Activated naive CD8-positive, alpha-beta T cell treated with anti-CD3 and anti-CD28 coated beads, Interleukin-2, amount 10 ng/mL, durations not matched to agents 7 days and 5 days (primary cell): ENCODE measurements at places on chromosomes 16 and 17. TPM values are rescaled to one million over a fixed set of nuclear protein-coding genes. Genes with fewer than 3 reads are reported as not detected.

DNA sequence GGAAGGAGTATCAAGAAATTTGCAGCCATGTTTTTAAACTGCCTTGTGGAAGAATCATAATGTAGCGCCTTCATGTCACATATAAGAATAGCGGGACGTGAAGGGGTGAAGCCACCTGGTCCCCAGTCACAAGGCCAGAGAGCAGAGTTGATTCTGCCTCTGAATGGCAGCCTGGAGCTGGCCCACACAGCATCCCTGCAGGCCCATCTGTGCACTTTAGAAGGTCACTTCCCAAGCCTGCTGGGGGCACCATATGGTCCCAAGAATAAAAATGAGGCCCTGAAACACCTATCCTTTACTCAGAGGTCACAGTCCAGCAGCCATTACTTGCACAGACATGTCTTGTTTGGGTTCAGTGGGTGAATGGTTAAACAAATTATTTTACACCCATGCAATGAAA lies 15.0 kb downstream of the CD300E start:
- peaks cover 35% of the 10 kb centered on the region for H3K27me3 ChIP-seq
- H3K4me3 ChIP-seq: no peak overlapping the region
- H3K4me1 ChIP-seq: peaks cover 13% of the 10 kb centered on the region
- DNase-seq: no peak
- no peak overlapping the region for H3K27ac ChIP-seq
- H3K36me3 ChIP-seq: no peaks in the 10 kb centered on the region

GRCh38 chr17:76092526-76093413 lies 10.8 kb downstream of the EXOC7 start:
- no peak overlapping the region for H3K27ac ChIP-seq
- no peak overlapping the region for H3K4me3 ChIP-seq
- DNase-seq: no peak

DNA sequence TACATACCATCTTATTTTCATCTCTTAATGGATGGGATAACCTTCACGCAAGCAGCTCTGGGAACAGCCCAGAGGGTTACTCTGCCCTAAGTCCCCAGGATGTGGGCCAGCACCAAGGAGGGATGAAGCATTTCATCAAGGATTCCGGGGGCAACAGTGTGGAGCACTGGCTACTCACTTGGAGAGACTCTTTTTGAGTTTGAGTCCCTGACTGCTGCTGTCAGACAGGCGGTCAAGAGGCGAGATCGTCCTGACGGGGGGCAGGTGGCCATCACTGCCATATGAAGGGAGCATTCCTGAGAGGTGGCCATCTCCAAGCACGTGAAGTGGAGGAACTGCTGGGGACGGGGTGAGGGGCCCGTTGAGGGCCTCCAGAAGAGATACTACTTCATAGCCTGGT lies 18.1 kb upstream of the FOXJ1 start:
- H3K4me3 ChIP-seq: no peak overlapping the region
- peaks cover 5% of the 10 kb centered on the region for H3K4me1 ChIP-seq

- H3K27ac ChIP-seq: no peak overlapping the region
- H3K4me1 ChIP-seq: peaks cover 28% of the 10 kb centered on the region
- H3K27me3 ChIP-seq: no peaks in the 10 kb centered on the region
- DNase-seq: no peak
- H3K36me3 ChIP-seq: peaks cover 5% of the 10 kb centered on the region
Observed at GRCh38 chr17:75684924-75685323, 17.8 kb downstream of the SAP30BP start.

DNA sequence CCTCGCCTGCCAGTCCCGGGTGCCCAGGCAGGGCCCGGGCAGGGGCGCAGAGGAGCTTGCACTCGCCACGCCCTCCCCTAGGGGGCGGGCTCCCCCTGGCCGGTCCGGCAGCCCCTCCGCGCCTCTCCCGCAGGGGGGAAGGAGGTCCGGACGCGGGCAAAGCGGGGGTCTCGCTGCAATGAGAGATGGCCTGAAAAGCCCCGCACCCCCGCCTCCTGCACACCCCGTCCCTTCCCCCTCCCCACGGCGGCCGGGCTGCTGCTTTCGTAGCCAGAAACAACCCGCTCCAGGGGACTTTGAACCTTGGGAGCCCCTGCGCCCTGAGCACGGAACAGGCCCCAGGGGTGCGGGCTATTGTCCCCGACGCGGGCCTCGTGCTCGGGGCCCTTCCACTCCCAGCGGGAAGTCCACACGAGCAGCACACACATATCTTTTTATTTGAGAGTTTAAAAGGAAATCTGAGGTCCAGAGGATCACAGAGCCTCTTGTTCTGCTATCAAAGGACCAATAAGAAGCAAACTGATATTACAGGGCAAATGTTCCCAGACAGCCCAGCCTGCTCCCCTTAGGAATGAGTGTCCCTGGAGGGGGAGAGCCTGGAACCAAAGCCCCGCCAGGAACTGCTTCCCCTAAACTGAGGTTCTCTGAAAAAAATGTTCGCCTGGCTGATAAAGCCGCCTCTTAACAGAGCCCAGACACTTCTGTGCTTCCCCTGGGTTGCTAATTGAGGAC lies 5.8 kb upstream of the CBX4 start:
- no peak overlapping the region for H3K27ac ChIP-seq
- H3K4me1 ChIP-seq: peaks cover 8% of the 10 kb centered on the region
- H3K4me3 ChIP-seq: no peak overlapping the region

- no peak overlapping the region for H3K4me3 ChIP-seq
- H3K27ac ChIP-seq: no peak overlapping the region
- DNase-seq: no peak
- H3K36me3 ChIP-seq: peaks cover 18% of the 10 kb centered on the region
Observed at GRCh38 chr17:8830141-8830540, 31.0 kb upstream of the MFSD6L start.

GRCh38 chr17:75861927-75862317 lies 6.8 kb upstream of the WBP2 start:
- no peaks in the 10 kb centered on the region for H3K27me3 ChIP-seq
- H3K27ac ChIP-seq: peak overlapping the region; percentile 62
- no peak for DNase-seq
- H3K4me3 ChIP-seq: no peak overlapping the region
- H3K36me3 ChIP-seq: no peaks in the 10 kb centered on the region

- no peak overlapping the region for H3K27ac ChIP-seq
- H3K4me1 ChIP-seq: no peaks in the 10 kb centered on the region
- no peak for DNase-seq
- no peaks in the 10 kb centered on the region for H3K36me3 ChIP-seq
- H3K27me3 ChIP-seq: no peaks in the 10 kb centered on the region
Observed at GRCh38 chr17:27082775-27083154, 211.1 kb upstream of the WSB1 start.

DNA sequence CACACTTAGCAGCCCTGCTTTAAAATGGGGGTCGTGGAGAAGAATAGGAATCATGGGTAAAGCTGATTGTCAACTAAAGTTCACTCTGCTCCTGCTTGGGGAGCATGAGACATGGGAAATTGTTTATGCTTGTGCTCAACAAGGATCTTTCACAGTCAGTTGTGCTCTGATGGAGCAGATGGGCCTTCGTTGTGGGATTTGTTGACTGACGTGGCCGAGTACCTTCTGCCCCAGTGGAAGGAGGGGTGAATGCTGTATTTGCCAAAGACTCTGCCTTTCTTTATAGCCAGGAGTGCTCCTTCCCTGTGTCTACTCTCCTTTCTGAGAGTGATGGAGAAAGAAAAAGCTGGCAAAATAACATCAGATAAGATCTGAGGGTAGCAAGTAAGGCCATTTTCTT lies 11.4 kb downstream of the ARSG start:
- H3K27ac ChIP-seq: no peak overlapping the region
- H3K4me3 ChIP-seq: no peak overlapping the region
- no peak for DNase-seq
- peaks cover 2% of the 10 kb centered on the region for H3K27me3 ChIP-seq
- peaks cover 6% of the 10 kb centered on the region for H3K36me3 ChIP-seq
- peaks cover 12% of the 10 kb centered on the region for H3K4me1 ChIP-seq

- H3K36me3 ChIP-seq: peaks cover 39% of the 10 kb centered on the region
- H3K27ac ChIP-seq: no peak overlapping the region
- H3K4me3 ChIP-seq: no peak overlapping the region
- peaks cover 6% of the 10 kb centered on the region for H3K4me1 ChIP-seq
- no peaks in the 10 kb centered on the region for H3K27me3 ChIP-seq
Observed at GRCh38 chr17:61849674-61850073, 13.7 kb downstream of the BRIP1 start.

DNA sequence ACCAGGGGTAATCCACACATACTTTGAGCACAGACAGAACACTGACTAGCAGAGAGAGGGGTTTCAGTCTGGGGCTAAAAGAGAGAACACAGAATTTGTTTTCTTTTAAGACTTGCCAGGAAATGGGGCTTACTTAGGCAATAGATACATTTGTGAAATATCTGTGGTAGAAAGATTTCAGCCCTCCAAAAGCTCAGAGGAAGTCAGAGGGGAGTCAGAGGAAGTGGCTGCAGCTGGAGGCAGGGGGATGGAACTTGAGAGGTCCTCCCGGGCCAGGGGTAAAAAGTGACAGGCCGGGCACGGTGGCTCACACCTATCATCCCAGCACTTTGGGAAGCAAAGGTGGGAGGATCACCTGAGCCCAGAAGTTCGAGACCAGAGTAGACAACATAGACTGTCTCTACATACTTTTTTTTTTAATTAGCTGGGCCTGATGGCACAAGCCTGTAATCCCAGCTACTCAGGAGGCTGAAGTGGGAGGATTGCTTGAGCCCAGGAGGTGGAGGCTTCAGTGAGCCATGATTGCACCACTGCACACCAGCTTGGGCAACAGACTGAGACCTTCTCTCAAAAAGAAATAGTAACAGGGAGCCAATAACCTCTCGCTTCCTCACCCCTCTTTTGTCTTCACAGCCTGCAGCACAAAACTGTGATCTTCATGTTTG lies 49.9 kb downstream of the NLRC5 start:
- no peaks in the 10 kb centered on the region for H3K27me3 ChIP-seq
- peak overlapping the region; percentile 98 for H3K27ac ChIP-seq

DNA sequence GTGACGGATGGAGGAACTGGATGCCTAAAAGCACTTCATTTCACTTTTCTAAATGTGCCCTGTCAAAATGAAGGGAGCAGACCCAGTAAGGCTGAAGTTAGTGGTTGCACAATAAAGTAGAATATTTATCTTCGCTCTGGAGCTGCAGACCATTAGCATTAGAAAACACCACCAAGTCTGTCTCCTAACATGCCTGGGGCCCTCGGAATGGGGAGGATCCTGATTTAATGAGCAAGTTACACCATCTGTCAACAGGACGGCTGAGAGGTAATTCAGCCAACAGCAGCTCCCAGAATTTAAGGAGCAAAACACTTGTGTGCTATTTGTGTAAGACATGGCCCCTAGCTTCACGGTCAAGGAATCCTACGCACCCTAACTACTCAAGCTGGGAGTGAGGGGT lies 22.3 kb downstream of the CA10 start:
- H3K4me3 ChIP-seq: no peak overlapping the region
- no peak for DNase-seq
- H3K27ac ChIP-seq: no peak overlapping the region
- H3K36me3 ChIP-seq: no peaks in the 10 kb centered on the region
- no peaks in the 10 kb centered on the region for H3K4me1 ChIP-seq
- H3K27me3 ChIP-seq: peaks cover 2% of the 10 kb centered on the region

- no peaks in the 10 kb centered on the region for H3K27me3 ChIP-seq
- no peak overlapping the region for H3K27ac ChIP-seq
- peaks cover 6% of the 10 kb centered on the region for H3K4me1 ChIP-seq
- H3K4me3 ChIP-seq: no peak overlapping the region
- DNase-seq: no peak
- H3K36me3 ChIP-seq: peaks cover 16% of the 10 kb centered on the region
Observed at GRCh38 chr17:78001182-78001581, 42.7 kb downstream of the TNRC6C start.

- no peaks in the 10 kb centered on the region for H3K36me3 ChIP-seq
- H3K27ac ChIP-seq: no peak overlapping the region
- no peak overlapping the region for H3K4me3 ChIP-seq
- DNase-seq: no peak
- no peaks in the 10 kb centered on the region for H3K4me1 ChIP-seq
- H3K27me3 ChIP-seq: no peaks in the 10 kb centered on the region
Observed at GRCh38 chr17:83178533-83179304, 99.3 kb downstream of the METRNL start.

GRCh38 chr17:19590912-19591551 lies 57.4 kb downstream of the SLC47A1 start:
- H3K4me1 ChIP-seq: no peaks in the 10 kb centered on the region
- no peak overlapping the region for H3K4me3 ChIP-seq
- H3K27ac ChIP-seq: no peak overlapping the region
- no peaks in the 10 kb centered on the region for H3K36me3 ChIP-seq
- DNase-seq: no peak

- peak; percentile 48 for DNase-seq
- peak overlapping the region; percentile 36 for H3K4me3 ChIP-seq
- H3K27ac ChIP-seq: peak overlapping the region; percentile 84
- peaks cover 44% of the 10 kb centered on the region for H3K4me1 ChIP-seq
- H3K27me3 ChIP-seq: no peaks in the 10 kb centered on the region
Observed at GRCh38 chr16:70428178-70428998, 10.5 kb downstream of the ST3GAL2 start.

GRCh38 chr17:9763643-9764042 lies 27.7 kb downstream of the DHRS7C start:
- peaks cover 13% of the 10 kb centered on the region for H3K27me3 ChIP-seq
- no peaks in the 10 kb centered on the region for H3K4me1 ChIP-seq
- no peak overlapping the region for H3K4me3 ChIP-seq
- H3K36me3 ChIP-seq: no peaks in the 10 kb centered on the region

- no peak overlapping the region for H3K27ac ChIP-seq
- no peaks in the 10 kb centered on the region for H3K4me1 ChIP-seq
- H3K4me3 ChIP-seq: no peak overlapping the region
Observed at GRCh38 chr16:72536723-72537435, 364.9 kb upstream of the PMFBP1 start.

Gene CDRT15
- total RNA-seq: not detected

Gene TSNAXIP1
- total RNA-seq: not detected

Gene PLLP
- total RNA-seq: 0.26 TPM

Gene FNDC8
- not detected for total RNA-seq

Gene HLF
- total RNA-seq: 1.3 TPM

Gene STAT5B
- 131 TPM for total RNA-seq

Gene KCNH4
- total RNA-seq: not detected

Gene MYH13
- total RNA-seq: not detected

Gene NUDT21
- 204 TPM for total RNA-seq

Gene CDH8
- total RNA-seq: 0.62 TPM

Gene RTN4RL1
- 0.22 TPM for total RNA-seq

Gene RCVRN
- not detected for total RNA-seq

Gene ADAD2
- total RNA-seq: not detected

Gene KRT9
- not detected for total RNA-seq

Gene C16orf90
- total RNA-seq: not detected
